Bronchial epithelial cell (primary cell): ENCODE measurements at places on chromosomes 5 and 9. TPM values are rescaled to one million over a fixed set of nuclear protein-coding genes. Genes with fewer than 3 reads are reported as not detected.

- no peak for DNase-seq
Observed at GRCh38 chr9:81549500-81550206, 139.7 kb downstream of the TLE1 start.

DNA sequence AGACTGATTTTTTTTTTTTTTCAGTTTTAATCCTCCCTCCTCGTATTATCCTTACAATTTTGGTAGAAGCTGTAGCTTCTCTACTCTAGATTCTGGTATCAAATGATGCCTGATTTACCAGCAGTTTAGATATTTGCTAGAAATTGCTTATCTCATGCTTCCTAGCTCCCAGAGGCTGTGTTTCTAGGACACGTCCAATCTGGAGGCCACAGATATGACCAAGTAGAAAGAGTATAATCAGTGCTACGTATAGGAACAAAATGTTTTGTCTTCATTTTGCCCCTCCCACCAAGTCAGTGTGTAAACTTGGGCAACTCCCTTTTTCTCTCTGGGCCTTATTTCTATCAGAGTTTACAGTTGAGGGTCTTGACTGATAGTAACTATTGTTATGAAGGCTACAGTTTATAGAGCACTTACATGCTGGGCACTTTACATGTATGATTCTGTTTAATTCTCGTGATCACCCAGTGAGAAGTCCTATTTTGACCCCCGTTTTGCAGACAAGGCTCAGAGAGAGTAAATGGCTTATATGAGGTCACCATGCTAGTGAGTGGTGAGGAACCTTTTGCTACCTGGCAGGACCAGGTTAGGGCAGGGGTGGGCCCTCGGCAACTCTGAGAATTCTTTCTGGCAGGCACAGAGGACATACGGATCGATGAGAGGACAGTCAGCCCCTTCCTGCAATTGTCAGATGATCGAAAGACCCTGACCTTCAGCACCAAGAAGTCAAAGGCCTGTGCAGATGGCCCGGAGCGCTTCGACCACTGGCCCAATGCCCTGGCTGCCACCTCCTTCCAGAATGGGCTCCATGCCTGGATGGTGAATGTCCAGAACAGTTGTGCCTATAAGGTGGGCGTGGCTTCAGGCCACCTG is 7.6 kb downstream of the HDHD3 start:
- no peak for DNase-seq

DNA sequence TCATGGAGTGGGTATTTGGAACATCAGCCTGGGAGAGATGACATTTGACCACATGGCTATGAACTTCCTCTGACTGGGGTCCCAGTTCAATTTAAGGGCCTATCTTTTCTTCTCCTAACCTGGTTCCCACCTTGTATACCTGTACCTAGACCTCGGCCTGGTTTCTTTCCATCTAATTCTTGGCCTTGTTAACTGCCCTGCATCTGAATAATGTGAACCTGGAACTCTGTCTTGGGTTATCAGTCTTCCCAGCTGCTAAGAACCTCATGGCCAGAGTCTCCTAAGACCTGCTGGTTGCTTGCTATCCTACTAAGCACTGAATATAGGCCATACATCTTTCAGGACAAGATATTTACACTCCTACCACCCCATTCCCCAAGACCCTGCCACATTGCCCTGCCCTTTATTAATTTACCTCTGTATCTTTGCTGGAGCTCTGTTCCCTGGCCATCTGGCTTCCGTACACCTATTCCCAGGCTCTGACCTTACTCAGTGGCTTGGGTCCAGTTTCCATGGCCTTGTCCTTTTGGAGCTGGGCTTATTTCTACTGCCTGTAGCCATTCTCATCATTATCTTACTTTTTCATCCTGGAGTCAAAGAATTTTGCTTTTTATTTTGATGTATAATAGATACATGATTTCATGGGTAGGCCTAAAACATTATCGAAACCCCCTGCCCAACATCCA is 6.6 kb downstream of the PSAT1 start:
- DNase-seq: no peak

DNA sequence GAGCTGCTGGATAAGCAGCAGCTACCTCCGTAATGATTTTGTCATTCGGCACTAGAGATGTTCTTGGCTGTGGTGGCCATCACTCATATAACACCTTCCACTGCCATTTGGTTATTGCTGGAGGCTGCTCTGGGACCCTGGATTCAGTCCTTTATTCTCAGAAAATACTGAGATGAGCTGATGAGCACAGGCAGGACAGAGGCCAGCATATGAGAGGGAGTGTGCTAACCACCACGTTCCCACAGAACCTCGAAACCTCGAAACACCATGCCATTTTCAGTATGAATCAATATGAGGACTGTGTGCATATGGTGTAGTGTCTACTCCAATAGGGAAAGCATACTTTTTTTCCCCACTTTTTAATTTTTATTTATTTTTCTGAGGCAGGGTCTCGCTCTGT is 56.6 kb downstream of the ADAM19 start:
- DNase-seq: no peak

DNA sequence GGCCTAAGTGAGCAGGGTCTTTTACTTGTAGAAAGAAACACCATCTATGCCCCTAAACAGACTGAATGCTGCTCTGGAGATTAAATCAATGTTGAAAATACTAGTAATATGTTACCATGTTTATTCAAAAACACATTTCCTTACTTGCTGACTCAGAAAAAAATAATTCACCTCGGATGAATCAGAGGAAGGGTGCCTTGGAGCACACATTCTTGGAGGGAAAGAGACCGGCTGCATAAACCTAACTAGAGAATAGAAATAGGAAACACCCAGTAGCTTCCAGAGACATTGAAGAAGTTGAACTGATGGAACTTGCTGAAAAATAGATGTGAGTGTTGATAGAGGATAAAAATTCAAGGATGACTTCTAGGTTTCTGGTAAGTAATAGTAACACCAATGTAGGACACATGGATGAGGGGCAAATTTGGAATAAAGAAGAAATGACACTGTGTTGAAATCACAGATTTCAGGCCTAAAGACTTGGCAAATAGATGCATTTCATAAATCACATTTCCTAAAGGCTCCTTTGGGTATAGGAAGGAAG is 76.9 kb upstream of the MINAR2 start:
- DNase-seq: peak; percentile 82

GRCh38 chr5:139886213-139886612 is 90.6 kb downstream of the PSD2 start:
- no peak for DNase-seq

DNA sequence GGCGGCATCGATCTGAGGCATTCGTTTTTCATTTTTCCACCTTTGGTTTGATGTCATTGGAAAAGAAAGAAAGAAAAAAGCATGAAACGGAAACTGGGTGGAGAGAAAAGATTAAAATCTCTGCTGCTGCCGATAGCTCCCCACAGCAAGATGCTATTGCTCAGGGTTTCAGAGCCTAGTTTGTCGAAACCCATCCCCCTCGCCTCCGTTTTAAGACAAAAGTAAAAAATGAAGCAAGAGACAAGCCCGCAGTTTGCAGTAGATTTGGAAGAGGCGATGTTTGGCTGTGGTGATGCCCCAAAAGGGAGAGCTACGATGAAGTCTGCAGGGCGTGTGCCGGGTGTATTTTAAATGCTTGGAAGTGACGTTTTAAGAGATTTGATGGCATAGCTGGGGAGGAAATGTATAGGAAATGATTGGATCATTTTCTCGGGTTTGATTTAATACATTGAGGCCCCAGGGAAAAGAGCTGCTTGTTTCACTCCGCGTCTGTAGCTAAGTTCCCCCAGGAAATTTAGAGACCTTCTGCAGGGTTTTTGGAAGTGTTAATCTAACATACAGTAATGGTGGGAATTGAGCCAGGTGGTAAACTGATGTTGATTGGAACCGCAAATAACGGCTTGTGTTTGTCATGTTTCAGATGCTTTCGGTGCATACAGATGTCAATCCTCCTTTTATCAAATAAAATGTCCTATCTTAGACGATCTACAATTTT is 909 bp downstream of the NDFIP1 start:
- peak; percentile 20 for DNase-seq

DNA sequence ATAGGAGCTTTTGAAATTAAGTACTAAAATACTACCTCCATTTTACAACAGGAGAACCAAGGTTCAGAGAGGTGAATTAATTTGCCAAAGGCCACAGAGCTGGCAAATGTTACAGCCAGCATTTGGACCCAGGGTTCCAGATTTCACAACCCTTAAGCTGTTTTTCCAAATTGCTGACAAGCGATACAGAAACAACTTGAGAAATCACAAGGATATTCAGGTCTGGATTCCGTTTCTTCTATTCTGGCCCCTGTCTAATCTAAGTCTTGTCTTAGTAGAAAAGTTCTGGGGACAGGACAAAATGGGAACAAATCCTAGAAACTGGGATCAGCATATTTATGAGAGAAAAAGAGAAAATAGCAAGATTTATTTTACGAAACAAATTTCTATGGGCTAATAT is 103.1 kb upstream of the PRLR start:
- no peak for DNase-seq

DNA sequence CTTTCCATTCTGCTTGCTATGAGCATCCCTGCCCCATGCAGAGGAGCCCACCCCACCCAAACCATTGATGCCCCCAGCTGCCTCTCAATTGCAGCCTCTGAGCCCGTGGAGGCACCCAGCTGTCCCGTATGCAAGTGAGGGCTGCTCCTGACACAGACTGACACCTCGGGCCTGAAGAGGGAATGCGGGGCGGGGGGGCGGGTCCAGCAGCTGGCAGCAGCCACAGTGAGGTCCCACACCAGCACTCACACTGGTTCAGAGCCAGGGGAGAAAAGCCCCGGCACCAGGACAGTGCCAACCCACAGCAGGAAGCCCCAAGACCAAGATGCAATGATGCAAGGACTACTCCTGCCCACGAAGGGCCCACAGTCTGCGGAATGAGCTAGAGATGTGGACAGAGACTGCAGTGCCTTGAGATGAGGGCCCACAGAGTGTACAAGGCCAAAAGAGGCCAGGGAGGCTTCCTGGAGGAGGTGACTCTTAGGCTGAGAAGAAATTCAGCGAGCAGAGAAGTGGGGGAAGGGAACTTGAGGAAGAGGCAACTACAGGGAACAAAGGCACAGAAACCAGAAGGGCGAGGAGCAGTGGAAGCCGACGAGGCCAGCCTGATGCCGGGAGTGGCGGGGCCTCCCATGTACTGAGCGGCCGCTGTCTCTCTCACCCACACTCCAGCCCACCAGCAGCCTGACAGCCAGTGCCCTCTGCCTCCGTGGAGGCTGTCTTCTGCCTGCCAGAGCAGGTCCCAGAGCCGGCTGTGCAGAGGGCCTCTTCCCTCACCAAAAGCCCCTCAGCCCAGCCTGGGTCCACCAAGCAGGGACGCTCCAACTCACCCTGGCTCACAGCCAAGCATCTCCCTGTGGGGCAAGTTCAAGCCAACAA is 9.2 kb downstream of the EEIG1 start:
- DNase-seq: no peak

DNA sequence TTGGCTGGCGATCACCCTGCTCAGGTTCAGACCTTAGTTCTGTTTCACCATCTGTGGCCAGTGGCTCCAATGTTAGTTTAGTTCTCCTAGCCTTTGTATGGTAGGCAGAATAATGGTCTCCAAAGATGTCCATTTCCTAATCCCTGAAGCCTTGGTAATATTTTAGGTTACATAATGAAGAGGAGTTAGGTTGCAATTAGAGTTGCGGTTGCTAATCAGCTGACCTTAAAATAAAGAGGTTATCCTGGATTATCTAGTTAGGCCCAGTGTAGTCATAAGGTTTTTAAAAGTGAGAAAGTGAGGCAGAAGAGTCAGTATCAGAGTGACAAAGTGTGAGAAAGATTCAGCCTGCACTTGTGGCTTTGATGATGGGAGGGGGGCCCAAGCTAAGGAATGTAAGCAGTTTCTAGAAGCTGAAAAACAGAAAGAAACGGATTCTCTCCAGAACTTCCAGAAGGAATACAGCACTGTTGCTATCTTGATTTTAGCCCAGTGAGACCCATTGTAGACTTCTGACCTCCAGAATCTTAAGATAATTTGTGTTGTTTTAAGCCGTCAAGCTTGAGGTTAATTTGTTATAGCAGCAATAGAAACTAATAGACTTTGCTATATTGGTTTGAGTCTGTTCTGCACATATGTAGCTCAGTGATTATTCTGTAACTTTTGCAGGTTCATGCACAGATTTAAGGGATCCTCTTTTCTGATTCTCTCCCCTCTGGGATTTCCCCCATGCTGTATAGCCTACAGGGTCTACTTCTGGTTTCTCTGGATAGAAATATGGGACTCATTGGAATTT is 21.6 kb downstream of the LNPEP start:
- DNase-seq: no peak

- peak; percentile 20 for DNase-seq
Observed at GRCh38 chr5:137752905-137753690, 1.1 kb downstream of the HNRNPA0 start.

DNA sequence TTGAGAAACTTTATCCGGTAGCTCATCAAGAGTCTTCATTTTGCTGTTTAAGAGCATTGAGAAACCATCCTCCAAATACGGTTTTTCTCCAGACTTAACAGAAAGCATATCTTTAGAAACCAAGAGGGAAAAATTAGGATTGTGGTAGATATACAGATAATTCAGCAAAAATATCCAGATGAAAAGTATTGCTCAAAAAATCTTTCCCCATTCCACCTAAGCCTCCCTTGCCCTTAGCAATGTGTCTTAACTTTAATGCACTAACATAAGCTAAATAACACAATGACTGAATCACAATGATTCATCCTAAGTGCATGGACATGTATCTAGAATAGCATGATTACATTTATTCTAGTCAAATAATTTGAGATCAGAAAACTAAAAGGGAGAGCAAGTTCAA is 130.3 kb upstream of the TARS1 start:
- peak; percentile 96 for DNase-seq

- no peak for DNase-seq
Observed at GRCh38 chr5:100970646-100971255, 67.7 kb upstream of the ST8SIA4 start.

- no peak for DNase-seq
Observed at GRCh38 chr9:126697330-126697729, 83.6 kb downstream of the LMX1B start.

- DNase-seq: no peak
Observed at GRCh38 chr5:140690376-140690932, 716 bp downstream of the HARS1 start.

DNA sequence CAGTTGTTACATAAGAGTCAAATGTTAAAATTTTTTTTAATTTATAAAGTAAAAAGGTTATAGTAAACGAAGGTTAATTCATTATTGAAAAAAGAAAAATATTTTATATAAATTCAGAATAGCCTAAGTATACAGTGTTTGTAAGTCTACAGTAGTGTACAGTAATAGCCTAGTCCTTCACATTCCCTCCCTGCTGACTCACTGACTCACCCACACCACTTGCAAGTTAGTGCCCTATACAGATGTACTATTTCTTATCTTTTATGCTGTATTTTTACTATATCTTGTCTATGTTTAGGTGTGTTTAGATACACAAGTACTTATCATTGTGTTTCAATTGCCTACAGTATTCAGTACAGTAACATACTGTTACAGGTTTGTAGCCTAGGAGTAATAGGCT is 57.6 kb downstream of the MAMDC2 start:
- peak; percentile 63 for DNase-seq

Gene GKAP1
- total RNA-seq: 0.53 and 0.90 TPM in 2 replicates

Gene TRIM41
- 10.3 and 26.0 TPM in 2 replicates for total RNA-seq

Gene SLCO6A1
- total RNA-seq: under 0.01 TPM in 1 of 2 replicates, not detected in the other

Gene TLR4
- 0.13 and 0.26 TPM in 2 replicates for total RNA-seq

Gene BAAT
- total RNA-seq: 0.13 and 0.26 TPM in 2 replicates

Gene SLC46A2
- total RNA-seq: not detected in 2 replicates

Gene SPINK4
- total RNA-seq: not detected in 2 replicates

Gene PCDHAC1
- total RNA-seq: 1.6 and 1.7 TPM in 2 replicates

Gene SMIM33
- not detected in 2 replicates for total RNA-seq

Gene SH2D3C
- total RNA-seq: 0.26 TPM in 1 of 2 replicates, not detected in the other

Gene LCN15
- total RNA-seq: not detected in 2 replicates

Gene SPATA9
- not detected in 2 replicates for total RNA-seq

Gene DMGDH
- total RNA-seq: 11.6 and 15.1 TPM in 2 replicates
